ENCODE measurements at places on chromosomes 3 and 15.

DNA sequence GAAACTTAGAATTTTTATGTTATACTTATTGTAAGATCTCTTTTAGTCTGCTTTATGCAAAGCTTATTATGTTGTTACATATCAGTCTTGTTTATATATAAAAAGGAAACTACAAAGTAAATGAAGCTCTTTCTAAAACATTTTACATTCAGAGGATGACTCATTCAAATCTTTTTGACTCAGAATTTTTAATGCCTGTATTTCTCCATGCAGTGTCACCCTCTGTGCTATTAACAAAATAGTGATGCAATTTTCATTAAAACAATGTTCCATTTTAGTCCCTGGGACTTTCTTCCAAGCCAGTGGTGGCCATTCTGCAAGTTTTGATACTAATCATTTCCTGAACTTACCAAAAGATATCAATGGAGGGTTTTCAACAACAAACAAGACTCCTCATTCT lies 216.1 kb downstream of the NAALADL2 start:
- DNase-seq = no peak

DNA sequence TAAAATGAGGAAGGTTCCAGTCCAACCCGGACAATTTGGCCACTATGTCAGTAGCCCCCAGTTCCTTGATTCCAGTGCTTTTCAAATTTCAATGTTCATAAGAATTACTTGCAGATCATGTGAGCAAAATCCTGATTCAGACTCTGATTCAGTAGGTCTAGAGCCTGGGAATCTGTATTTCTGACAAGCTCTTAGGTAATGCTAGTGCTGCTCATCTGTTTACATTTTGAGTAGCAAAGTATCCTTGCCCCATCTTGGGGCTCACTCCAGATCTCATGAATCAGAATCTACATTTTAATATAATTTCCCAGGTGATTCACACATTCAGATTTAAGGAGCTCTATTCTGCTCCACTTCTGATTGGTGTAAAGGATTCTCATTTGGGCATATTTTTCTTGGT lies 142.0 kb downstream of the NAALADL2 start:
- no peak for DNase-seq

DNA sequence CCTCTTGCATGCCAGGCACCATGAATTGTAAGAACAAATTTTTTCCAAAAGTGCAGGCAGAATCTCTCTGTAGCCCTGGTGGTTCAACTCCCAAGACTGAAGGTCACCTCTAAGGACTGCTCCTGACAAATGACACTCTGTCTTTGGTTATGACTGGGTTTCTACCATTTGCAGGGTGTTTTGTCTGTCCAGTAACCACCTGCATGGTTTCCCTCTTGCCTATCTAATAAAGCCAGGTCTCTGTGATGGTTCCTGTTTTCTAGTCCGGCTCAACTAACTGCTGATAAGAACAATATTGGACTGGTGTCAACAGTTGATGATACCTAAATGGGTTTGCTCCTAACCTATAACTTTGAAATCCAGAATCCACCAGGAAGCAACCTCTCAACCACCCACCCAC lies 43.7 kb downstream of the ATP8B4 start:
- no peak for DNase-seq

- no peak for DNase-seq
These were observed 175.3 kb downstream of the IGF1R start for GRCh38 chr15:98823616-98824015.

GRCh38 chr15:75002398-75002797 lies 7.0 kb downstream of the SCAMP5 start:
- no peak for DNase-seq

- DNase-seq = no peak
These were observed 62.4 kb downstream of the CD200 start for GRCh38 chr3:112395181-112395895.

DNA sequence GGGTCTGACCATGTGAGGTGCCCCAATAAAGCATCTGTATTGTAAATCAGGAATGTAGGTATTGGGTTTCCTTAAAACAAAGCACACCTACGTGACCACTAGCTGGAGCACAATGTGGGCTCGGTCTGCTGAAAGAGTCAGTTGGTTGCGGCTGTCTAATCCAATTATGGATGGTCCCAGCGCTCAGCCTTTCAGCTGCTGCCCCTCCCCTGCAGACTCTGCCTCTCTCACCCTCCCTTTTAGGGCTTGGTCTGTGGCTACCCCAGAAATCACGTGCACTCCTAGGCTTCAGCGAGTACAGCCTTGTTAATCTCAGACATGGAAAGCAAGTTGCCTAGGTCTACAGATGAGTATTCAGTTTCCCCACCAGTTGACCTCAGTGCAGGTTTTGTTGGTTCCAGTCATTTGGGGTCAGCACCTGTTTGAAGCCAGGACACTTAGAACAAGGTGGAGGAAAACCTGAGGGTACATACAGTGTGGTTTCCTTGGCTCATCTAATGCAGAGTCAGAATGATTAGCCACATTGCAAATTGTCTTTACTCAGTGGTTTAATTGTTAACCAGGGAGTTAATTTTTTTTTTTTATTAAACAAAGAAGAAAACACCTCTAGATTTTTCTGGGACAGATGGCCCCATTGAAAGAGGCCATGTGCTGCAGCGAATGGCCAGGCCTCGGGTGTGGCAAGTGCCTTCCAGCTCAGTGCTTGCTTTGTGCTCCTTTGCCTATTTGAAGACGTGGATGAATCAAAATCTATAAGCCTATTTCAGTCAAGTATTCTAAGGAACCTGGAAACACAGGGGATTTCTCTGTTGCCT lies 137.7 kb downstream of the IGF1R start:
- DNase-seq = no peak

GRCh38 chr3:66018057-66019033 lies 20.4 kb downstream of the MAGI1 start:
- DNase-seq = no peak

DNA sequence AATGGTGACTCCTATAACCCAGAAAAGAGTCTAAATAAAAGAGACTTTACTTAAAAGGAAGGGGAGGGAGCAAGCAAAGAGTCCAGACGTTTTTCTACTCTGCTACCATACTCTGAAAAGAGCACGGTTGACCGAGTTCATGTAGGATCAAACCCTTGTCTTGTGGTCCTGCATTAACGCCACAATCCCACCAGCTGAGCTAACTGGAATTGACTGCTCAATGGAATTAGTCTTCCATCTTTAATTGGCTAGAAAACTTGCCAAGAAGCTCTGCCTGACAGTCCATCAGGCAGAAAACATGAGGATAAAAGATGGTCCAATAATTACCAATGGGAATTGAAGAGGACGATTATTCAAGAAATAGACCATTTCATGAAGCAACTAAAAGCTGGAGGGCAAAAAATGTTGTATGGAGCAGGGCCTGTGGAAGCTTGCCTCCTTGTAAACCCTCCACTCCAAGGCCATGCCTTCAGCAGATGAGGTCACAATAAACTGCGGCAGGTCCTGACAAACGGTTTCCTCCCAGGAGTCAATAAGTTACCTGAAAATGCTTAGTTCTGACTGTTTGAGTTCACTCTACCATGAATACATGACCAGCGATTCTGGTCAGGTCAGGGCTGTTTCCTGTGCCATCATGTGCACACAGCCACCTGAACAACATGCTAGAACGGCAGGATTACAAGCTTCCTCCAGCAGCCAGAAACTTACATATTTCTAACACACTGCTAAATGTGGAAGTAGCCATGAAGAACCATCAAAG lies 35.6 kb upstream of the ARHGEF3 start:
- DNase-seq = no peak

- no peak for DNase-seq
These were observed 558 bp downstream of the DTWD1 start for GRCh38 chr15:49621401-49621811.

Data from HuH-7.5 (cell line).